Stimulated activated CD4-positive, alpha-beta T cell treated with anti-CD3 and anti-CD28 coated beads, Interleukin-12 subunit alpha, Interleukin-12 subunit beta, amount 100 ng/mL, for 24 hours (primary cell): ENCODE measurements at places on chromosomes 16 and 17.

DNA sequence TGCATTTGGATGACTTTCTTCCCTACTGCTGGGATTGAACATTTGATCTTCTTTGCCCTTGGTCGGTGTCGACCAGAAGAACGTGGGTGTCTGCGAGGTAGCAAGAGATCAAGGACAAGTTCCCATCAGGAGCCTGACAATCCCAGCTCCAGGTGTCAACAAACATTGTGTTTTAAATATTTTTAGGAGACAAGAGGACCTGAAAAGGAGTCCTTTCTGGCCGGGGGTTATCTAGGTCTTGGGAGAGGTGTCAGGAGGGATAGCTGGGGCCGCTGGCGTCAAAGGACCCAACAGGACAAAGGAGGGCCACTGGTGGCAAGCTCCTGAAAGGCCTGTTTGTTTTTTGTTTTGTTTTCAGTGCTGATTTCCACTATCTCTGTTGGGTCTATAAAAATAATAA, 308.4 kb upstream of the ERCC4 start:
- DNase-seq, result no peak

- DNase-seq, result no peak
Measured at GRCh38 chr17:43983515-43984411, 20.7 kb upstream of the NAGS start.

DNA sequence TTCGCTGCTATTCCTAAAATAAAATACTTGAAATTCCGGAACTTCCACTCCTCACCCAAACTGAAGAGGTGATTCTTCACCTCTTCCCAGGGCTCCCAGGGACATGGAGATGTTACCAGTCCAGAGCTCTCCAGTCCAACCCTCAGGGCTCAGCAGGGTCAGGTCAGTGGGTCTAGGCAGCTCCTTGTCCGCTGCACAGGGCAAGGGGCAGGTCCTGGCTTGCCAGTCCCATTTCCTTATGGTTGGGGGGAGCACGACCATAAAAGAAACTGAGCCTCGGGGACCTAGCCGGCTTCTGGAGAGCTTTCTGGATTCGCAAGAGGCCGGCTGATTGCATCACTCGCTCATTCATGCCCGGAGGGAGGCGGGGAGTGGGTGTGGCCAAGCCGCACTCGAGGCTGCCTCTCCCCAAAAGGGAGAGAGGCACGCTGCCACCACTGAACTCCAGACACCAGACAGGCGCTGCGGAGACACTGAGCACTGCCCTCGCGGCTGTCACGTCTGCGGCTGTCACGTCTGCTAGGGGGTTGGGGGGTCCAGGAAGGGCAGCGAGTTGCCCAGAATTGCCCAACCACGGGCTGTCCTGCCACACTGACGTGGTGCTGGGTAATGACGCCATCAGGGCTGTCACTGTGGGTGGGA, 15.8 kb downstream of the SLC7A5 start:
- no peak for DNase-seq

DNA sequence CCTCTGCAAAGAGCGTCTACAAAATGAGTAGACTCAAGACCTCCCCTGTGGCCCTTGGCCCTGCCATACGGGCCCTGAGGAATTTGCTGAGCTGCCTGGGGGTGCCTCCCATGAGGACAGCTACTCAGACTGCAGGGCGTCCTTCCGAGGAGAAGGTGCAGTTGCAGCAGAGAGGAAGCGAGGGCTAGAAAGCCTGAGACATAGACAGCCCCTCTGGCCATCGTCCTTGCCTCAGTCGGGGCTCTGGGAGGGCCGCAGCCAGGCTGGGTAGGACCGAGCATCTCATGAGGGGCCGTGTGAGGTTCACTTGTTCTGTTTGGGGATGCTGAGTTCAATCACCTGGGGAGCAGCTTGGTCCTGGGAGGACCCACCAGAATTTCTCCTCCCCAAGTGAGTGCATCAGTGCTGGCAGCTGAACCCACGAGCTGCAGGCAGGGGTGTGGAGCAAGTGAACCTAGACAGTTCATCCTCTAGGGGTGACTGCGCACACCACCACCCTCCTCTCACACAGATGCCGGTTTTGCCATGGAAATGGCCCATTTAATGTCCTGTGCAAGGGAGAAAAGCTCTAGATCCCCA, 20.3 kb downstream of the RAB11FIP4 start:
- no peak for DNase-seq

- DNase-seq, result peak; percentile 60
Measured at GRCh38 chr17:40319651-40320540, 10.9 kb downstream of the RARA start.
